AG10803 (cell line): ENCODE measurements at places on chromosomes 6 and 20.
A peak's percentile ranks its signal among the peaks of the same experiment; 100 is the strongest.

- no peak for DNase-seq
These were observed 340.4 kb upstream of the OPRM1 start for GRCh38 chr6:153698637-153699036.

GRCh38 chr6:126307849-126308248 lies 32.1 kb upstream of the CENPW start:
- DNase-seq: peak; percentile 38

GRCh38 chr20:49999329-49999728 lies 16.5 kb downstream of the SNAI1 start:
- DNase-seq: no peak

DNA sequence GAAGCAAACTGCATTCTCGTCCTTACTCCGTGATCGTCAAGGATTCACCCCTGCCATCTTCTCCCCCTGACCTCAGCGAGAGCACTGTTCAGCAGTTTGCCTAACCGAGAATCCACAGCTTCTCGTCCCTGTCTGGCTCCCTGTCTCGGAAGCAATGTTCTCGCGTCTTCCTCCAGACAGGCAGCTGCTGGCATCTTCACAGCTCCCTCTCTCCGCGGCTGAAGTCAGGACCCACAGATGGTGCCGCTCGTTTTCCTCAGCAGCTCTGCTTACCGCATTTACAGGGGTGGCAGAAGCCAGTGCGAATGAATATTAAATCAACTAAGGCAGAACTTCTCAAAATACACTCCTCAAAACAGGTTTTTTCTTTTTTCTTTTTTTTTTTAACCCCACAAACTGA lies 18.9 kb upstream of the SLC22A2 start:
- DNase-seq: no peak

DNA sequence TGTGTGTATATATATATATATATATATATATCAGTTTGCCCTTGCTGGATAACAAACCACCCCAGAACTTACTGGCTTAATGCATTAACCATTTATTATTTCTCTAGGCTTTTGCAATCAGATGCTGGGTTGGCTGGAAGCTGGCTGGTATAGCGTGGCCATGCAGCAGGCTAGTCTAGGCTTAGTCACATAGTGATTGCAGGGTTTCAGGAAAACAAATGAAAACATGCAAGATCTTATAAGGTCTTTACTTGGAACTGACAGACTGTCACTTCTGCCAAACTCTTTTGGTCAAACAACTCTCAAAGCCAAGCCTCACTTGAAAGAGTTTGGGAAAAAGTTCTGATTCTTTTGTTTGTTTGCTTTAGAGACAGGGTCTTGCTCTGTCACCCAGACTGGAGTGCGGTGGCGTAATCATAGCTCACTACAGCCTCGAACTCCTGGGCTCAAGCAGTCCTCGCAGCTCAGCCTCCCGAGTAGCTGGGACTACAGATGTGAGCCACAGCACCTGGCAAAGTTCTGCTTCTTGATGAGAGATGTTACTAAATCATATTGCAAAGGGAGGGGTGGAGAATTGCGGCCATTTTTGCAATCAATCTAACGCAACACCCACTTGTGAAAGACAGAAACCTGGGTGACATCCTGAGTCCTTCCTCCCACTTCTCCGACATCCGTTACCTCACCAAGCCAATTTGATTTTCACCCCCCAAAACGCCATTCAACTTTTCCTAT lies 74.6 kb upstream of the RNF24 start:
- DNase-seq: peak; percentile 55

DNA sequence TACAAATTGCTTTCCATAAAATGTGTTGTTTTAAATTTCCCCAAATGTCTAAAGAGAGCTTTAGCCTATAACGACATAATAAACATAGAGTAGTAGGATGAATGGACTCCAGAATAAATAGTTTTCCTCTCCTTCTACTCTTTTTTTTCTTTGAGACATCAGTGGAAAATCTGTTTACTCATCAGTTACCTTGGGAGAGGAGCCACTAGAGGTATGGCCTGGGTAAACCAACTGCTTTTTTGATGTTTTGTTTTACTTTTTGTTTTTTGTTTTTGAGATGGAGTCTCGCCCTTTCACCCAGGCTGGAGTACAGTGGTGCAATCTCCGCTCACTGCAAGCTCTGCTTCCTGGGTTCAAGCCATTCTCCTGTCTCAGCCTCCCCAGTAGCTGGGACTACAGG lies 8.3 kb upstream of the TGM3 start:
- no peak for DNase-seq

GRCh38 chr20:6169251-6169650 lies 46.4 kb upstream of the FERMT1 start:
- peak; percentile 18 for DNase-seq

GRCh38 chr6:17179530-17180073 lies 77.8 kb downstream of the STMND1 start:
- DNase-seq: no peak

DNA sequence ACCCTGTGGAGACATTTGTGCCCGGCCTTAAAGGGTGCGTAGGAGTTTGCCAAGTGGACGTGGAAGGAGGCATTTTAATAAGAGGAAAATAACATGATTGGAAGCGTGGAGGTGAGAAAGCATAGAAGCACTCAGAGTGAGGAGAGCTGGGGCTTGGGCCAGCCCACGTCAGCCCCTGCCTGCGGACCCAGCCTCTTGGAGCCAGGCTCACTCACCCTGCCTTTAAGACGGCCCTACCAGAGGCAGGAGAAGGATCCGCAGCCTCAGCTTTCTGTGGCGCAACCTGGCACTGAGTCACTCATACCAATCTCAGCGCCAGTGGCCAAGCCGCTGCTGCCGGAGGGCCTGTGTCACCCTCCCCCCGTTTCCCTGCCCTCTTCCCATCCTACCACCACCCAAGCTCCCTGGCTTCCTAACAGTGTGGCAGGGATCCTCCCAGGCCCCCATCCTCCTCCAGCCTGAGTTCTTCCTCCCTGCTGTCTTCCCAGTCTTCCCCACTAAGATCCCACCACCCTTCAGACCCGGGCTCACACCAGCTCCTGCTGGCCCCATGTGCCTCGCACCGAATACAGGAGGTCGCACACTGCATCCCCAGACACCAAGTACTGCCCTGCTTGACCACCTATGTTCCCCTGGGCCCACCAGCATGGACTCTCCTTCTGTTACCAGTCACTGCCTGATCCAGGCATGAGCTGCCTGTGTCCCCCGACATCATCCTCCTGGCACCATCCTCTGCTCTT lies 285.2 kb downstream of the UST start:
- peak; percentile 86 for DNase-seq

GRCh38 chr20:43843096-43843964 lies 71.3 kb upstream of the TOX2 start:
- DNase-seq: peak; percentile 87

DNA sequence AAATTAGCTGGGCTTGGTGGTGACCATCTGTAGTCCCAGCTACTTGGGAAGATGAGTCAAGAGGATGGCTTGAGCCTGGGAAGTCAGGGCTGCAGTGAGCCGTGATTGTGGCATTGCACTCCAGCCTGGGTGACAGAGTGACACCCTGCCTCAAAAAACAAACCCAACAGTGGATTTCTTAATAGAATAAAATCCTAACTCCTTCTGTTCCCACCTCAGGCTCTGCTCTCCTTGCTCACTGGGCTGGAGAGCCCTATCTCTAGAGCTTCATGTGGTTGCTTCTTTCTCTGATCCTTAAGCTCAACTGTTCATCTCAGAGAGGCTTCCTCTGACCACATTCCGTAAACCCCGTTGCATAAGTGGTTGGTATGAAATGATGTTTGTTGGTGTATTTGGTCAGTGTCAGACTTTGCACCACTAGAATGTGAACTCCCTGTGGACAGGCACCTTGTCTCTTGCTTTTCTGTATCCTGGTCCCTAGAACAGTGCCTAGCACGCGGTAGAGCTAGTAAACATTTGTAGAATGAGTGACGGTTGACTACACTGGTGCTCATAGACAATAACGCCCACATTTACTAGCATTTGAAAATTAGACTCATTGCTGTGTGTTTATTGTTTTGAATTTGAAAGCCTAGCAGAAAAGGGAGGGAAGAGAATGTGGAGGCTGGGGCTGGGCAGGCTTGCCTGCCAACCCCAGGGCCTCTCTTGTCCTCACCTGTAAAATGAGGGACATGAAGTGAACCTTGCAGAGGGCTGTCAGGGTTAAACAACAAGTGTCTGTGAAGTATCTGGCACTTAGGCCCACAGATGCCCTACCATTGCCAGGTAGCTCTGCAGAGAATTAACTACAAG lies 4.2 kb downstream of the MAPRE1 start:
- peak; percentile 67 for DNase-seq

DNA sequence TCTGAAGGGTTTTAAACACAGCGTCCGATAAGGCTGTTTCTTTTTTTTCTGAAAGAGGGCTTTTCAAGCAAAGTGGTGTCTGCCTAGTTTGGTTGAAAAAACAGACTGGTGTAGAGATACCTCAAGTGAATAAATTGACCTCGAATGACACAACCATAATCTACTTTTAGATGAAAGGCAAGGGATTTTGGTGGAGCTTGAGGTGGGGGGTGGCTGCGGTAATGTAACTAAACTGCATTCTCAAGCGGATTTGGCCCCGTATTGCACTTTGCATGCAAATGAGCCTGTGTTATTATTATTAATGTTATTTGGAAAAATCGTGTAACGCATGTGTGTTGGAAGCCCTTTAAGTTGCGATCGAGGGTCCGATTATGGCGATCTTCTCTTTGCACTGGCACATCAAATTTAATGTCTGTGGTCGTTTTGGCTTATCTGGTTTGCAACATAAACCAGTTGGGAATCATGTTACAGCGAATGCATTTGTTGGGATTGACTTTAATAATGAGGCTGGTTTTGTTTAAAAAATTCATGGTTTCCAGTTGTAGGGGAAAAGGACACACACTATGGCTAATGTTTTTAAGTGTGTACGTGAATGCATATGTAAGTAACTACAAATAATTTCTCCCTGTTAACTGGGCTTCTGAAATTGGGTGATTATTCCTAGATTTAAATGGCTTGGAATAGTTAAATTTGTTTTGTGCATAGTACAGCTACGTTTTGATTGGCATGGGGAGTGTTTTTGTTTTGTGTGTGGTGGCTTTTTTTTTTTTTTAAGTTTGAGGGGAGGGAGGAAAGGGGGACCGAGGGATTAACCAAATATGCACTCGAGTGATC lies 1.0 kb downstream of the JARID2 start:
- DNase-seq: no peak
